ENCODE measurements at places on chromosomes 4 and X.

DNA sequence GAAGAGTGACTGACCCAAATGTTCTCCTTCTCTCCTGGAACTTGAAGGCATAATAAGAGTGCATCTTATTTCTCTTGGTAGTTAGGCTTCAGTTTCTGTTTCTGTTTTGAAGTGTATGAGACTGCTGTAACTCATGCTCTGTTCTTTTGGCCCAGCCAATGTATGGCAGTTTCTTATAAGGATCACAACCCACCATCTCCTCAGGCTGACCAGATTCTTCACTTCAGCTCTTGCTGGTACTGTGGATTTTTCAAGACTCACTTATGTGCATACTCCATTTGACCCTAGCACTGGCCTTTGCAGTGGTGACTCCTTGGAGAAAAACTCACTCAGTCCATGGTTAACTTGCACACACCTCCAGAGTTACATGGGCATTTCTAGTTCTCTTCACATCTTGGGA is 9.6 kb upstream of the YTHDC1 start:
- no peak for DNase-seq

- no peak for DNase-seq
Measured at GRCh38 chrX:13078739-13079444, 34.5 kb upstream of the FAM9C start.

- no peak for DNase-seq
Measured at GRCh38 chr4:89184407-89184806, 73.1 kb downstream of the TIGD2 start.

DNA sequence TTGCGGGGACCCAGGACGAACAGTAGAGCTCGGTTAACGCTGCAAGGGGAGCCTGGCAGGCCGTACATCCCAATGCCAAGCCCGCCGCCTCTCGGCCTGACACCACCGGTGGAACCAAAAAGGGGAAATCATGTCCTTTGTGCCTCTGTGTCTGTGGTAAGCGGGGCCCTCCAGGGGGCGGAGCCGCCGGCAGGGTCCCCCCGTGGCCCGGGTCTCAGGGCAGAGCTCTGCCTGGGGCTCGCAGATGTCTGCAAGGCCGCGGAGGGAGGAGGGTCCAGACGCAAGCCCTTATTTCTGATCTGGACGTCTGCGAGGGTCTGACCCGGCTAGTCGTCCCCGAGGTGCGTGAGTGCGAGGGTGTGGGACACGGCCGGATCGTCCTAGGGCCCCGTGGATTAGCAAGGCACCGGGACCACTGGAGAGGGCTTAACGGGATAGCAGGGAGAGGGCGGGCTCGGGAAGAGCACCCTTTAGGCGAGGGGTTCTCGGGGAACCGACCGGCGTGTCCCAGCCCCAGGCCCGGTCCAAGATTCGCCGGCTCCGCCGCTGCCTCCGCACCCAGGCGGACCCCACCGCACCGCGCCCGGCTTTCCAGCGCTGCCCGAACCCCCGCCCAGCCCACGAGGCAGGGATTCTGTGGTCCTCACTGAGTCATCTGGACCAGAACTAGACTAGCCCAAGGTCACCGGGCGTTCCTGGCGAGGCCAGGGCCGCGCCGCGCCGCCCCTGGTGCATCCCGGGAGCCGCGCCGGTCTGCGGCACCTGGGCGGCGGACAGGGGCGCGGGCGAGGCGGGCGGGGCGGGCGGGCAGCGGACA is 863 bp upstream of the FAM193A start:
- peak; percentile 40 for DNase-seq

- no peak for DNase-seq
Measured at GRCh38 chrX:68851082-68851481, 22.3 kb downstream of the EFNB1 start.

GRCh38 chr4:88054901-88055300 is 47.5 kb downstream of the PKD2 start:
- no peak for DNase-seq

- DNase-seq: no peak
Measured at GRCh38 chr4:175412161-175412560, 399.9 kb downstream of the GPM6A start.
